ENCODE measurements at places on chromosomes 5 and 9.

- DNase-seq, result no peak
Measured at GRCh38 chr5:159965031-159965837, 43.7 kb upstream of the TTC1 start.

DNA sequence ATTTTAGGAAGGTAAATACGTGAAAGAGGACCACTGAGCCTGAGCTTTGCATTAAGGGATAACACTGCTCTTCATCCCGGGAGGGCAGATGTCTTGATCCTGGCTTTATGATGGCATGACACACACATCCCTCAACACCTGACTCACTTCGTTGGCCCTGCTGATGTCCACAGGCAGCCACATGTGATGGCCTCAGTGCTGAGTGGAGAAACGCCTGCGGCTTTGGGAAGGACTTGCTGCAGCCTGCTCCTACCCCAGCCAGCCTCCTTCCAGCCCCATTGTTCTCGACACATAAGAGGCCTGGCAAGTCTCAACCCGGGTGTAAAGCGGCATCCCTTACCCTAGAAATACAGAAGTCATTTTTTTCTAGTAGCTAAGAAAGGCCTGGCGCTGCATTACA, 169.0 kb downstream of the SYK start:
- no peak for DNase-seq

DNA sequence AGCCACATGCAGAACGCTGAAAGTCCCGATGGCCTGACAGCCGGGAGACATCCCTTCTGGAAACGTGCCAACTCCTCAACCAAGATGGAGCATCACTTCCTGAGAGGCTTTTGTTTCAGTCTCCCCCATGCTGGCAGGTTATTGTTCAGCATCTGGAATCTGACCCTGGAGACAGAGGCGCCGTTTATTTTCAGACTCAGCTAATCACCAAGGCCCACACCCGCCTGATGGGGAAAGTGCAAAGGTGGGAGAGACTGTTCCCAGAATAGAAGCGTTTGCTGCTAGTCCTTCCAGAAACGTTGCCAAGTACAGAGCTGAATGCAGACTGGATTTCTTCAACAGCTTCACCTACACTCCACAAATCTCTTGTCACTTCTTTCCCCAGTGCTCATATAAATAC, 41.8 kb upstream of the S1PR3 start:
- DNase-seq, result no peak

DNA sequence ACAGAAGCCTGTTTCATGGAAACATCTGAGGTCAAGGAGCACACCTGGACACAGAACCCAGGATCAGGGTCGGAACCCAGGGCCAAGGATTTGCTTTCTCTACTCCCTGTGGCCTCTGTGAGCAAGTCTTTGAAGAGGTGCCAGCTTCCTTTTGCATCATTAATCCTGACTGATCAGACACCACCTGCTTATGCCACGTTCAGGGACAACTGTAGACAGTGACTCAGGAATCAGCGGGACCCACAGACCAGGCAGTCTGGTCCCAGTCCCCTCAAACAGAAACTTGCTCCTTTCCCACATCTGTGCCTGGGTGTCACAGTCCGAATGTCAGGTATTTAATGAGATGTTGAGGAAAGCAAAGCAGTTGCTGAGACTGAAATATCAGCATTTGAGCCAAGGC, 154.8 kb downstream of the SGCD start:
- DNase-seq, result no peak

- DNase-seq, result no peak
Measured at GRCh38 chr9:27602954-27603353, 29.7 kb upstream of the C9orf72 start.

GRCh38 chr9:88220652-88221051, 82.4 kb upstream of the SPATA31C2 start:
- DNase-seq, result no peak

GRCh38 chr5:17079562-17079961, 137.9 kb upstream of the BASP1 start:
- no peak for DNase-seq

- no peak for DNase-seq
Measured at GRCh38 chr5:96577909-96578308, 84.3 kb upstream of the CAST start.

GRCh38 chr5:53482717-53483638, 2.5 kb downstream of the FST start:
- no peak for DNase-seq

DNA sequence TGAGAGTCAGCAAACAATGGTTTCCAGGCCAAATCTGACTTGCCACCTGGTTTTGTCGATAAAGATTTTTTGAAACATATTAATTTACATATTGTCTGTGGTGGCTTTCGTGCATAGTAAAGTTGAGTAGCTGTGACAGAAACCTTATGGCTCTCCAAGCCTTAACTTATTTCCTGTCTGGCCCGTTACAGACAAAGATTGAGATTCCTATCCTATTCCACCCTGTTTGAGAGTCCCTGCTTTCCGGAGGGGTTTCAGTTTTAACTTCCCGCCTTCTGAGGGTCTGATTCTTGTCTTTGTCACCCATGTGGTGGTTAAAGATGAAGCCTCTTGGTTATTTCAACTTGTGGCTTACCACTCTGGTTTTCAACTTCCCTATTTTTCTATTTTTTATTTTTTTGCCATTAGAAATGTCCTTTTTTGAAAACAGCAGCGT, 11.4 kb downstream of the OTULIN start:
- DNase-seq, result peak; percentile 89

DNA sequence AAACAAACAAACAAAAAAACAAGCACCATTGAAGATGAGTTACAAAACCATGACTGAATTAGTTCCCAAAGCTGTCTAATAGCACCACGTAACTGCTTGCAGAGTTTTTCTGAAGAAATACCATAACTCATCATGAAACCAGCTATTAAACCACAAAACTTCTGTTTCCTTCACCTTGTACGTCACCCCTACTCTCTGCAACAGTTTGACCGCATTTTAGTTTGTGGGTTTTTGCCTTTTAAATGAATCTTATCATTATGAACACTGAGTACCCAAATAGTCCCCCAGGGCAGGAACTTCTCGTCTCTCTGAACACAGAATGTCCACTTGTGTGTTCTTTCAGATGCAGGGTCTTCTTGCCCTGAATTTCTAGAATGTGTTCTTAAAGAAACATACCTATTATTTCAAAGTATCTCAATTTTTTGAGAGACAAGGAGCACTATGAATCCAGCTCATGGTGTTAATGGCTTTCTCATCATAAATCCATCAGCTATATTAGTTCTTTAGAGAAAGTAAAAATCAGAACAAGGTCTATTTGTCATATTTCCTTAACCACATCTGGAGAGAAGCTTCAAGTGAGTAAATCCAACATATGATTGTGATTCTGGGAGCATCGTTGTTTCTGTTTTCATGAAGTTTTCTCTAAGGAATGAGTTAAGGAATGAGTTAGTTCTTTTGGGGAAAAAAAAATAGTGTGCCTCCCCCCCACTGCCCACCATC, 210.6 kb downstream of the AUH start:
- DNase-seq, result peak; percentile 96

DNA sequence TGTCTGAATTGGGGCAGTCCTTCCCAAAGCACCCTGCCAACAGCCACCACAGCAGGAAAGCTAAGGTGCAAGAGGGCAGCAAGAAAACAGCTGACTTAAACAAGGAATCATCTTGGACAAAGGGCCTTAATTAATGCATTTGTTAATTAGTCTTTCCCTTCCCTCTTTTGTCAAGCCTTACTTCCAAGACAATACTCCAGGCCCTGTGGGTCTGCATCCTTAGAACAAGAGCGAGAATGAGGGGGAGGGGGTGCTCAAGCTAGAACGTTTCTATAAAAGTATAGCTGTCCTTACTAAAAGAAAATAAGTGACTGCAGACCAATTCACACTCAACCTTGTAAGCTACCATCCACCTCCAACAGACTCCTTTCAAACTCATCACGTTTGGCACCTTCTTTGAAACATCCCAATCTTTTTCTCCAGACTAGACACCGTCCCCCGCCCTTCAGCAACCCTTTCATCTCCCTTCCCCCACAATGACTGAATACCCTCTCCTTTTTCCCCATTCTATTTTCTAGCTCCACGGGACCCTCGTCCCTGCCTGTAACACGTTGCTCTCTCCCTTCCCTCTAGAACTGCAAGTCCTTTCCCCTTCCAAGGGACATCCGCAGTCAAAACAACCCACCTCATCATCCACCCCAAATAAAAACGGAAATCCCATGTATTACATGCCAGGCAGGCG, 85.7 kb upstream of the RNF38 start:
- DNase-seq, result no peak

GRCh38 chr9:108108852-108109448, 619.4 kb upstream of the KLF4 start:
- DNase-seq, result no peak

DNA sequence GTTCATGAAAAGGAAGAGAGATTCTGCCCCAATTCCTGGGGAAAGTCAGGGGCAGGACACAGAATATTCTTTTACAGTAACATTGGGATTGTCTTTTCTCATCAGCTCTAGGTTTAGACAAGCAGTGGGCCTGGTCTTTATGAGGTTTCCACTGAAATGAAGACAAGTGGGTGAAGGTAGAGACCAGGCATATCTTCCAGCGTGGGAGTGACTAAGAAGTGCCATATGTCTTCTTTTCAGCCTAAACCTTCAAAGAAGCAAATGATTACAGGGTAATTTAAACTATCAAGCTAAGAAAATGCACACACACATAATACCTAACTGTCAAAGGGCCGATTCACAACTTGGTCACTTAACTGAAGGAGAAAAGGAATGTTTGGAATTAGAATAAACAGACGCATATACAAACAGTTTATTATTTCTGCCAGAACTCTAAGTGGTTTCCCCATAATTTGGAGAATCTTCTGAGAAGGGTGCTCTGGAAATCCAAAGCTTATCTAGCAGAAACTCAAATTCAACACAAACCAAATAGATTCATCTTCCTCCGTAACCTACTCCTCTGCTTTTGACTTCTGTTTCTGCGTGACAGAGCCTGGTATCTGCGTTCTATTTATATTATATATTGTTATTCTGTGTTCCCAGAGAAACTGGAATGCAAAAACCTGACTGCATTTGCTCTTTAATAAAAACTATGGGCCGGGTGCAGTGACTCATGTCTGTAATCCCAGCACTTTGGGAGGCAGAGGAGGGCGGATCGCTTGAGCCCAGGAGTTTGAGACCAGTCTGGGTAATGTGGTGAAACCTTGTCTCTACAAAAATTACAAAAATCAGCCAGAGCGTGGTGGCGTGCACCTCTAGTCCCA, 22.0 kb upstream of the TEK start:
- no peak for DNase-seq

DNA sequence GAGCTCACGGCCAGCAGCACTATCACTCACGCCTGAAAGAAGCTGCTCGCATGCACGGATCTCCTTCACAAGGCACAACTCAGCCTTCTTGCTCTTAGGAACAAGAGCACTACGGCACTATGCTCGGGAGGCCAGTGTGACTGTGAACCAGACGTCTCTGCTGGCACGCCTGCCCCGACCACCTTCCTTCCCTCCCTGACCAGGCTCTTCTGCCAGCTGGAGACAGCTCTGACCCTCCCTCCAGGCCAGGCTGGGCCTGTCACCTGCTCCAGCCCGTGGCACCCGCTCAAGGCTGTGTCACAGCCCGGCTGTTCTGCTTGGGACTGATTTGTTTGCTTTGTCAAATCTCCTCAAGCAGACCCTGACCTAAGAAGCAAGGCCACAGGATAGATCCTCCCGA, 7.0 kb downstream of the TBC1D9B start:
- DNase-seq, result no peak

GRCh38 chr9:107711542-107711941, 222.0 kb upstream of the KLF4 start:
- DNase-seq, result no peak

- DNase-seq, result no peak
Measured at GRCh38 chr9:135600296-135600817, 38.8 kb downstream of the PAEP start.

GRCh38 chr9:133111808-133112662, 9.0 kb downstream of the RALGDS start:
- no peak for DNase-seq

DNA sequence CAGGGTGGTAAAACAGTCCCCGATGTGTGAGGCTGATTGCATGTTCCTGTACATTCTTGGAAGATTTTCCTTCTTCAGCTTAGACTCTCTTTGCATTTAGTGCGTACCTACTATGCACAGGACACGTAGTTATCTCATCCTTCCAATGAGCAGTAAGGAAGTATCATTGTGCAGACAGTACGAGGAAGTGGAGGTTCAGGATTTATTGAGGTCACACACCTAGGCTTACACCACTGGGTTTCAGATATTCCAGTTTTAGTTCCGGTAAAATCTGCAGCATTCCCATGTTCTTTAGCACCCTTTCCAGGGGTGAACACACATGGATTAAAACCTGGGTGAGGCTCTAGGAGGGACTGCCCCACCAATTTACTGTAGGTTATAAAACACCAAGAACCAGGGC, 238.7 kb downstream of the ZSWIM6 start:
- no peak for DNase-seq

DNA sequence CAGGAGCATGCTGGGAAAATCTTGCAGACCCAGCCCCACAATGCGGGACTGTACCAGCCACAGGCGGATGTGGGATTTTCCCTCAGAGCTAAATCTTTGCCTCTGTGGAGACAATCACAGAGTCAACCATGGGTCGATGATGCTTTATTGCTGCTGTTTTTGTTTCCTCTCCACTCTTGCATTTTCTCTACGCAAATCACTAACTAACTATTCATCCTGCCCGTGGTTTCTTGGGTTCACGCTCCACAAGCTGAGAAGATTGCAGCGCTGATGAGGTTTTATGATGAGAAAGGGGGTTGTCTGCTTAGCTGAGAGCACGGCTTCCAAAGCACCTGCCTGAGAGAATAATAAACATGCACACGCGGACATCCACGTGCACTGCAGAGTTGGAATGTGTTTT, 500.2 kb upstream of the ADAMTS16 start:
- DNase-seq, result no peak

DNA sequence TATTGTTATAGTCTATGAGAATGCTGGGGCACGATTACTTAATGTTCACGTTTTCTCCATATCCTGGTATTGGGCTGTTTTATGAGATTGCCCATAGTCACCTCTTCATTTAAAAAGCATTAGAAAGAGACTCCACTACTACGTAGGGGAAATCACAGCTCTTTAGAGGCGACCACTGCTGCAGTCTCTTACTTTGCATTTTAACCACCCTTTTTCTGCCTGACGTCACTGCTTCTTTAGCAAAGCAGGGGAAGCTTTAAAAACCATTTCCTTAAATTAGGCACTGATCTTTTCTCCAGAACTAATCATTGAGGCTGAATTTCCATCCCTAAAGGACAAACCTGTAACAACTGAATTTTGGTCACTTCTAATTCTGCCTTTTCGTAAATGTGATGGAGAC, 38.9 kb downstream of the ZNF608 start:
- no peak for DNase-seq

DNA sequence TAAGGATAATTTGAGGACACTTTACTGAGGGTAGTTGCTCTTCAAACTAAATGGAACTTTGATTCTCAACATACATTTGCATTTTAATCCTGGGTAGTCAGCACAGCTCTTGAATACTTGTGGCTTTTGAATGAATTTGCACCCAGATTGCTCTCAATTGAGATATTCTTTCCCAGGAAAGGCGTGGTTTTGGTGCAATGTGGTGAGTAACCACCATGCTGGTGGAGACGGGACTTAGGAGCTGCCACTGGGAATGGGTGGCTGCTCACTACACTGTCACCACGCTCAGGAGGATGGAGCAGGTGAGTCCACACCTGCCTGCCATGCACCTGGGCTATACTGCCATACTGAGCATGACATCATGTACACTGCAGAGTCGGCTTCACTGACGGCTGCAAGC, 99.2 kb downstream of the IRX1 start:
- no peak for DNase-seq

GRCh38 chr9:110650991-110651411, 17.6 kb upstream of the MUSK start:
- no peak for DNase-seq

GRCh38 chr5:172706796-172707195, 64.2 kb downstream of the DUSP1 start:
- no peak for DNase-seq

- DNase-seq, result no peak
Measured at GRCh38 chr9:18492612-18493011, 18.7 kb downstream of the ADAMTSL1 start.

Data from bone marrow (tissue), 2 donors.